ENCODE measurements at places on chromosomes 3 and 15.

DNA sequence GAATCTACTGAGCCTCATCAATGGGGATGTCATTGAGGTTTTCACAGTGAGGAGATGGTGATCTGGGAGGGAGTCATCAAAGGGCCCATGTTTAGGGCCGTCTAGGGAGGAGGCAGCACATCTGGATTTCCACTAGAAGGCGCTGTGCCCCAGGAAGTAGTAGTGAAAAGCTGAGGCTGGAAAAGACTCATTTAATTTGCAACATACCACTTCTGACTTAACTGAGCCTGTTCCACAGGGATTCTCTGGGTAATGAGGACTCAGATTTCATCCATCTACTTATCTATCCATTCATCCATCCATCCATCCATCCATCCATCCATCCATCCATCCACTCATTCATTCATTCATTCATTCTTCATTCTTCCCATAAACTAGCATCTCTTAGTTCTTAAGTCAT is 17.4 kb upstream of the SHF start:
- DNase-seq: peak; percentile 90

DNA sequence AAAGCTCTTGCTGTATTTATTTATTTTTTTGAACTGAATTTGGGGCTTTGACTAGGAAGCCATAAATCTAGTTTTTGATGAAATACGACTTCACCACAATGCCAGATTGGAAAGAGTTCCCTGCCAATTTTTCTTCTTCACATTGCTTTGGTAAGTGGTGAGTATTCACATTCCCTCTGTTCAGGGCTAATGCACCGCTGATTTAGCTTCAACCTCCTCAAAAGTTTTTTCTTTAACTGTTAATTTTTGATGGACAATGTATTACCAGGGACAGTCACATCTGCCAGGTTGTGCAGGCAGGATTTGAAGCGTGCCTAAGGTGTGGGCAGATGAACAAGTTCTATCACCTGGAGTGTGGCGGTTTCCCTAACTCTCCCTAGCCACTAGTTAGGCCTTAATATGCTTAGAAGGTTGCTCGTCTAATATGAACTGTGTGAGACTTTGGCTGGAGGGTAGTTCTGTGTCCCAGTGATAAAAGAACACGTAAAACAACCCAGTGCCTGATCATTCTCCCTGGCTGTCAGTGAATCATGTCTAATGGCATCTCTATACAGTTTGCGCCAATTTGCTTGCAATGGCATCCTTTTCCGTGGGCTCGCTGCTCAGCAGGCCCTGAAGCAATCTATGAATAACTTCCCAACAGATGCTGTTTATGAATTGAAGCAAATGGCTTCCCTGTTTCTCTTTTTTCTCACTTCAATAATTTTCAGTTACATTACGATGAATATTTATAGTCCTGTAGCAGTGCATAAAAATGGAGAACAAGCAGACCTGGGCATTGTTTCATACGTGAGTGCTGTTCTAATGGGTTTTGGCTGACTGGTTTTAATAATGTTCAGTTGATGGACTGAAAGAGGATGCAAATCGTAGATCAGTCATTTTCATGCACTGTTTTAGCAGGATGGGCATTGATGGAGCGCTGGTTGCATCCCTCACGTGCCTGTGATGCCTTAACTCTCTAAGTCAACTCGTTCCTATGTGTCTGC is 243.2 kb upstream of the SUCLG2 start:
- DNase-seq: no peak

- no peak for DNase-seq
These were observed 60.5 kb downstream of the TRAK1 start for GRCh38 chr3:42151596-42152168.

GRCh38 chr3:120615847-120616609 is 19.9 kb downstream of the NDUFB4 start:
- DNase-seq: no peak

GRCh38 chr3:187767266-187768012 is 22.2 kb upstream of the BCL6 start:
- DNase-seq: no peak

GRCh38 chr3:62370858-62371719 is 2.3 kb downstream of the FEZF2 start:
- no peak for DNase-seq

DNA sequence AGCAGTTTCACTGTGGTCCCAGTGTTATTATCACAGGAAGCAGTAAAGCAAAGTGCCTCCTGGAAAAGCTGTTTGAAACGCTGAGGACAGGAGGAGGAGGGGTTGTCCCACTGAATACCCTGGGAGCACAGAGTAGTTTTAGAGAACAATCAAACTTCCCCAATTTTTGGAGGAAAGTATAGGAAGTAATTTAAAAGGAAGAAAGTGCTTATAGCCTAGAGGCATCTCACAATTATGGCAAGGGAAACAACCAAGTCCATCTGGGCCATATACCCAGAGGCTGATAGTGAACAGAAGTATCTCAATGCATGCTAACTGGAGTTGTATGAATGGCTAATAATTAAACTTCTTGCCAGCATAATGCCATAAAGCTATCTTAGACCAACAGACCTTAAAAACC is 137.2 kb upstream of the EPHA6 start:
- no peak for DNase-seq
